Stimulated activated CD8-positive, alpha-beta memory T cell treated with anti-CD3 and anti-CD28 coated beads, Interleukin-7, amount 100 ng/mL, for 24 hours (primary cell): ENCODE measurements at places on chromosomes 7 and 10.

- no peak for DNase-seq
These were observed at the start of gene TMEM196 for GRCh38 chr7:19772841-19773760. TSS of gene TMEM196 (minus strand) at chr7:19773617. CDS start at chr7:19772696, 921 bp downstream.

DNA sequence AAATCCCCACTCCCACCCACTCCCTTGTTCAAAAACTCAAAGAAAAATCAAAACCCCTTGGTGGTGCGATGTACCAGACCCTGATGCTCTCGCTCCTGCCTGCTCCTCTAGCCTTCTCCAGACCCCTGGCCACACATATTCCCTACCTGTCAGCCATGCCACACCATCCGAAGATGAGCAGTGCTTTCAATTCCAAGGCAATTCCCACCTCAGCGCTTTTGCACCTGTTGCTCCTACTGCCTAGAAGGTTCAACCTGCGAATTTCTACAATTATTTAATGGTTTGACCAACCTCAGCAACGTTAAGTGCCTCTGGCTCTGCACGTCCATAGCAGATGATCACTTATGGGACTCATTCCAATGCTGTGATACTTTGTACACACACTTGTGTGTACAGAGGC lies 11.1 kb downstream of the SLC16A12 start:
- DNase-seq, result no peak

GRCh38 chr10:43970717-43971116 lies 322.0 kb upstream of the ZNF32 start:
- DNase-seq, result no peak

DNA sequence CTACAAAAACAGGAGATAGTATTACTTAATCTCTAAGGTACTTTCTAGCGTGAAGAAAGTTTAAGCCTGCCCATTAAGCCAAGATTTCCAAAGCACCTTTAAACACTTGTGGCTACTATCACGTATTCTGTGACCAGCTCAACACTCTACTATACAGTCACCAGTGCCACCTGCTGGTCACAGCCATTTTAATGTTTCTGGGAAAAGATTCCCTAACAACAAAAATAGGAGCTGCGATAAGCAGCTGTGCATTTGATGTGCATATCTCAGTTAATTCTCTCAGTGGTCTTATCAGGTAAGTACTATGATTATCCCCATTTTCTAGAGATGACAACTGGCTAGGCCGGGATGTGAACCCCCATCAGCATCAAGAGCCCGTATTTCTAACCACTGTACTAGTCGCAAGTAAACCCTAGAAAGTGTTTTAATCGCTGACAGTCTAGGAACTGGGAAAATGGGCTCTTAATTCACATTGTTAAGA lies 860 bp downstream of the SEC31B start:
- no peak for DNase-seq

GRCh38 chr10:113000876-113001598 lies 51.0 kb downstream of the TCF7L2 start:
- DNase-seq, result no peak

DNA sequence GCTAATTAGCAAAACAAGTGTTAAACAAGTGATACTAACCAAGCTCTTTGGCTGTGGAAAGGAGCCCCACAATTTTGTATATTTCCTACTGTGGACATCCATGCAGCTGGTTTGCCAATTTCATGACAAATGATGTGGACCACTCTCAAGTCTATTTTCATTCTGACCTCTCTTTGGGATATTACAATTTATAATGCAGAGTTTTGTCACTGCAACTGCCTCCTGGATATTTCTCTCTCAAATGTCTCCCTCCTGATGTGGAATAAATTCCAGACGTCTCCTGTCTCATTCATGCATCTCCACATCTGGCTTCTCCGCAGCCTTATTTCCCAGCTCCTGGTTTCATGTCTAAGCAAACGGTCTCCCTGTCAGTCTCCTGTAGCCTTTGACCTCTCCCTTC lies 80.6 kb upstream of the RHEB start:
- DNase-seq, result no peak

GRCh38 chr10:79130846-79131245 lies 62.1 kb downstream of the ZMIZ1 start:
- DNase-seq, result no peak

DNA sequence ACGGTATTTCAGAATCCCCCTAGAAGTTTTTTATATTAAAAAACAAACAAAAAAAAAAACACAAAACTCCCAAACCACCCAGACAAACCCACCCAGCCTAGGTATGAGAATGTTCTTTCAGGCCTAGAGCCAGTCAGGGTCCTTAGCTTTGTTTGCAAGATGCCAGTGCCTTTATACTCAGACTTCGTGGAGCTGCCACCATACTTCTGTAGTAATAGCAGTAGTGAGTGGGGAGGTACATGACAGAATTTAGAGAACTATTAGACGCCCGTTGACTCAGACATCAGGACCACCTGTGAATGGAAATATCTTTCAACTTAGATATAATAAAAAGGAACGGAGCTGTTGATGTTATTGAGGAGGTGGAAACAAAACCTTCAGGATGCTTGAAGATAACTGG lies 138.2 kb upstream of the MKLN1 start:
- no peak for DNase-seq

- no peak for DNase-seq
These were observed 466.0 kb downstream of the KIF20B start for GRCh38 chr10:90167174-90168064.

- no peak for DNase-seq
These were observed 142.7 kb downstream of the ELFN1 start for GRCh38 chr7:1812509-1813393.
